ENCODE measurements at places on chromosomes 12 and 14. TPM values are rescaled to one million over a fixed set of nuclear protein-coding genes. Genes with fewer than 3 reads are reported as not detected.

Gene SYNDIG1L
- total RNA-seq = 0.22 TPM

Gene SMCO3
- 0.20 TPM for total RNA-seq

Gene PTHLH
- not detected for total RNA-seq

Gene B4GALNT1
- total RNA-seq = 5.1 TPM

Gene ABCC9
- total RNA-seq = 83.1 TPM

Gene SDR9C7
- not detected for total RNA-seq

Gene GPRC5A
- total RNA-seq = 1.9 TPM

Gene ACOT6
- total RNA-seq = not detected

Gene SLC39A5
- not detected for total RNA-seq

Gene SRSF5
- 156 TPM for total RNA-seq

Gene TOMM20L
- total RNA-seq = not detected

Gene DLK1
- total RNA-seq = 22.7 TPM

Gene PABPN1
- total RNA-seq = 76.8 TPM

Gene DDN
- 0.77 TPM for total RNA-seq

Gene LRRC10
- total RNA-seq = 50.8 TPM

Gene FAM234B
- total RNA-seq = 1.8 TPM

Gene FGFR1OP2
- total RNA-seq = 34.7 TPM

Gene AQP2
- not detected for total RNA-seq

Gene PRIMA1
- total RNA-seq = 7.9 TPM

Gene TAS2R10
- total RNA-seq = not detected

Gene SLC10A1
- not detected for total RNA-seq

Measured in left ventricle myocardium superior (tissue), 1 donor.